ENCODE measurements at places on chromosomes 5 and 9. TPM values are rescaled to one million over a fixed set of nuclear protein-coding genes. Genes with fewer than 3 reads are reported as not detected.

GRCh38 chr9:136671646-136672430, 9.1 kb downstream of the EGFL7 start:
- no peak overlapping the region for H3K4me3 ChIP-seq
- no peaks in the 10 kb centered on the region for H3K27me3 ChIP-seq
- H3K27ac ChIP-seq = no peak overlapping the region
- H3K36me3 ChIP-seq = peaks cover 2% of the 10 kb centered on the region
- DNase-seq = no peak
- H3K4me1 ChIP-seq = peaks cover 8% of the 10 kb centered on the region

GRCh38 chr9:34971146-34971811, 13.2 kb downstream of the PHF24 start:
- H3K4me1 ChIP-seq = no peaks in the 10 kb centered on the region
- no peak overlapping the region for H3K27ac ChIP-seq
- H3K4me3 ChIP-seq = no peak overlapping the region
- no peaks in the 10 kb centered on the region for H3K36me3 ChIP-seq
- peaks cover 69% of the 10 kb centered on the region for H3K27me3 ChIP-seq

CD72 gene
- 0.91 TPM for total RNA-seq

GRCh38 chr5:123397538-123397937, 25.7 kb downstream of the CEP120 start:
- no peaks in the 10 kb centered on the region for H3K27me3 ChIP-seq
- H3K4me3 ChIP-seq = no peak overlapping the region
- no peaks in the 10 kb centered on the region for H3K4me1 ChIP-seq
- no peak for DNase-seq

F2RL1 gene
- 2.0 TPM for total RNA-seq

- no peaks in the 10 kb centered on the region for H3K4me1 ChIP-seq
- H3K27ac ChIP-seq = no peak overlapping the region
- no peaks in the 10 kb centered on the region for H3K36me3 ChIP-seq
- H3K27me3 ChIP-seq = peaks cover 2% of the 10 kb centered on the region
- no peak for DNase-seq
Measured at GRCh38 chr9:31153250-31153840, 1231.1 kb upstream of the ACO1 start.

- no peaks in the 10 kb centered on the region for H3K27me3 ChIP-seq
- H3K27ac ChIP-seq = no peak overlapping the region
- no peak overlapping the region for H3K4me3 ChIP-seq
Measured at GRCh38 chr5:128842241-128842640, 123.0 kb upstream of the SLC27A6 start.

FAM163B gene
- total RNA-seq = not detected

KCNV2 gene
- not detected for total RNA-seq

DNA sequence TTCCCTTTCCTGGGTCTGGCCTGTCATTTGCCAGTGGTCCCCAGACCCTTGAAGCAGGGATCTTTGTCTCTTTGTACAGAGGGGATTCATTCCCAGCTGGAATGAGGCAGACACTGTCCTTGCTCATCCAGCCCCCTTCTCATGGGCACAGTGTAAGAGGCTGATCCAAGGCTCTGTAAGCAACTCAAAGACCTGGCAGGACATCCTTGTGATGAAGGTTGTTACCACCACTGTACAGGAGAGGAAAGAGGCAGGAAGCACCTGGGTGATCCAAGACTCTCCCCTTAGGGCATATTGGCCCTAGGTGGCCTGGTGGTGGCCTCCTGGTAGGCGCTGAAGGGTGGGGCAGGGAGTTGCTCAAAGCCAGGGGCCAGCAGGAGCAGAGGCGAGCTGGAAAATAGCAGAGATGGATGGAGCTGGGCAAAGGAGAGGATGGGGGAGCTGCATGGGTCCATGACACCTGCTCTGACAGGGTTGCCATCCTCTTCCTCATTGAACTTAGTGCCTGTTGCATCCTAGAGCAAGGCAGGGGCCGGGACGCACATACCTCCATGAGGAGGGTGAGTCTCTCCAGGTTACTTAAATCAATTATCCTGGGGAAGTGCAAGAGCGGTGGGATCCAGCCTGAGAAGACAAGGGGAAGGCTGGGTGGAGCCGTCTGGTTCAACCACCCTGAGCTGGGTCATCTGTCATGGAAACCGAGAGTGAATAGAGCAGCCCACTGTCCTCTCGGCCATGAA, 9.8 kb upstream of the GADD45G start:
- no peak for DNase-seq
- peaks cover 29% of the 10 kb centered on the region for H3K27me3 ChIP-seq
- no peak overlapping the region for H3K4me3 ChIP-seq
- H3K27ac ChIP-seq = no peak overlapping the region
- peaks cover 11% of the 10 kb centered on the region for H3K4me1 ChIP-seq

DNA sequence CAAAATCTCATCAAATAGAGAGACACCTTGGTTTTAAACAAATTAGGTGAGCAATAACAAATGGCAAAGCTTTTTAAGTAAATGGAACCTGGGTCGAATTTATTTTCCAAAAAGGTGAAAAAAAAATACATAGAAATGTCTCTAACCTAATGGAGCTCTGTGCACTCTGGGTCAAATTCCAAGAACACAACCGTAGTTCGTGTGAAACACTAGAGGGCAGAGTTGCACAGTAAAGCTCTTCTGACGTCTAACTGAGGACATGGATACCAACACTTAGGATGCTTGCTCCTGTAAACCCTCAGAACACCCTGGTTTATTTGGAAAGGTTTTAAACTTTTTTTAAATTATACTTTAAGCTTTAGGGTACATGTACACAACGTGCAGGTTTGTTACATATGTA, 18.9 kb downstream of the MARCHF11 start:
- no peak overlapping the region for H3K4me3 ChIP-seq
- no peak for DNase-seq
- no peaks in the 10 kb centered on the region for H3K36me3 ChIP-seq

RECK gene
- 27.1 TPM for total RNA-seq

DNA sequence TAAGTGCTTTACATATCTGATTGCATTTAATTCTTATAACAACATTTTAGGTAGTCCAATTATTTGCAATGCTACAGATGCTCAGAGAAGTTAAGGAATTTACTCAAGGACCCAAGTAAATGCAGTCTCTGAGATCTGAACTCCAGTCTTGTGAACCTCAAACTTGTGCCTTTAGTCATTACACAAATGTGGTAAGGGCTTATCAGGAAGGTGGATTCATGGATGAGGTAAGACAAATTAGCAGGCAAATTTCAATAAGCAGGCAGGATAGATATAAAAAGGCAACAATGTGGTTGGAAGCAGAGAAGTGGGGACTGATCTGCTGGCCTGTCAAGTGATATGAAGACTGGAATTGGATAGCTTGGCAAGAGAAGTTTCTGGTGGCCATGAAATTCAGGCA, 29.5 kb downstream of the HMHB1 start:
- no peaks in the 10 kb centered on the region for H3K27me3 ChIP-seq
- no peak overlapping the region for H3K27ac ChIP-seq
- H3K4me3 ChIP-seq = no peak overlapping the region
- no peak for DNase-seq

DNA sequence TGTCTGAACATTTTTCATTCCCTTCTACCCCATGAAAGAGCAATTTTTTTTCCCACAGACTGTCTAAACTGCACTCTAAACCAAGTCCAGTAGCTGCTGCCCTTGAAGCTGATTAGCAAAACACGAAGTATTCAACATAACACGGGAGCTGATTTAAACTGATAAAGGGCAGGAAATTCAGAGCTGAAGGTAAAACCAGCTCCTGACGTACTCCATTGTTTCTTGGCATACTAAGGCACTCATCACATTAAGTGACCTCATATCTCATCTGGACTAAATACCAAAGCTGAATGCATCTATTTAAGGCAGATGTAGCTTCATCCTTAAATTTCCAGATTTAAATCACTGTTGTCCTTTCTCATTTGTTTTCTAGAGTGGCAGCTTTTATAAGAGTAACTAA, 12.0 kb downstream of the GDF9 start:
- H3K36me3 ChIP-seq = no peaks in the 10 kb centered on the region
- H3K27ac ChIP-seq = no peak overlapping the region
- DNase-seq = no peak
- no peak overlapping the region for H3K4me3 ChIP-seq

GLRA1 gene
- not detected for total RNA-seq
